ENCODE measurements at places on chromosomes 1 and 21.

- no peak for DNase-seq
Measured at GRCh38 chr1:160117709-160118183, 2.2 kb downstream of the ATP1A2 start.

- DNase-seq: no peak
Measured at GRCh38 chr1:172761581-172762486, 102.9 kb downstream of the FASLG start.

- DNase-seq: no peak
Measured at GRCh38 chr21:33817663-33818451, 97.7 kb downstream of the ATP5PO start.

GRCh38 chr1:156385534-156386031 lies 16.6 kb downstream of the RHBG start:
- DNase-seq: peak; percentile 64

- no peak for DNase-seq
Measured at GRCh38 chr1:84376000-84376910, 22.0 kb upstream of the DNASE2B start.

GRCh38 chr1:190476806-190477205 lies 858 bp downstream of the BRINP3 start:
- no peak for DNase-seq

- no peak for DNase-seq
Measured at GRCh38 chr1:100400404-100400803, 48.1 kb downstream of the CDC14A start.

GRCh38 chr1:74180490-74180889 lies 17.5 kb downstream of the LRRIQ3 start:
- DNase-seq: no peak

DNA sequence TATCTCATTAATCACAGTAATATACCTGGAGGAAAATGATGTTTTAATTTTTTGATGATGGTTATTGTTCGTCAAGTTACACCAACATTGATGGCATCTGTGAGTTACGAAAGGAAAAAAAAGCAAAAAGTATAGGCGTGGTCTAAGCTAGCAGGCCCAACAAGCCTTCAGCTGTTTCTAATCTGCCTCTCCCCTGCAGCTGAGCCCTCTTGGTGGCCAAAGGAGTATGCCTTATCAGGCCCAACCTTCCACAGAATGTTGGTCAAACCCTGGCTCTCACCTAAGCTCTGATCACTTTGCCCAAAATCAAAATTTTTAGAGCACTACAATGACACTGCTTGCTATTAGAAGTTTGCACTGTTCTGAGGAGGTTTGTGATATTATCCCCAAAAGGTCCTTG lies 4.9 kb downstream of the C1orf105 start:
- no peak for DNase-seq

- DNase-seq: no peak
Measured at GRCh38 chr1:151832318-151832980, 847 bp upstream of the RORC start.

- no peak for DNase-seq
Measured at GRCh38 chr1:179637211-179637860, 45.7 kb downstream of the TDRD5 start.

DNA sequence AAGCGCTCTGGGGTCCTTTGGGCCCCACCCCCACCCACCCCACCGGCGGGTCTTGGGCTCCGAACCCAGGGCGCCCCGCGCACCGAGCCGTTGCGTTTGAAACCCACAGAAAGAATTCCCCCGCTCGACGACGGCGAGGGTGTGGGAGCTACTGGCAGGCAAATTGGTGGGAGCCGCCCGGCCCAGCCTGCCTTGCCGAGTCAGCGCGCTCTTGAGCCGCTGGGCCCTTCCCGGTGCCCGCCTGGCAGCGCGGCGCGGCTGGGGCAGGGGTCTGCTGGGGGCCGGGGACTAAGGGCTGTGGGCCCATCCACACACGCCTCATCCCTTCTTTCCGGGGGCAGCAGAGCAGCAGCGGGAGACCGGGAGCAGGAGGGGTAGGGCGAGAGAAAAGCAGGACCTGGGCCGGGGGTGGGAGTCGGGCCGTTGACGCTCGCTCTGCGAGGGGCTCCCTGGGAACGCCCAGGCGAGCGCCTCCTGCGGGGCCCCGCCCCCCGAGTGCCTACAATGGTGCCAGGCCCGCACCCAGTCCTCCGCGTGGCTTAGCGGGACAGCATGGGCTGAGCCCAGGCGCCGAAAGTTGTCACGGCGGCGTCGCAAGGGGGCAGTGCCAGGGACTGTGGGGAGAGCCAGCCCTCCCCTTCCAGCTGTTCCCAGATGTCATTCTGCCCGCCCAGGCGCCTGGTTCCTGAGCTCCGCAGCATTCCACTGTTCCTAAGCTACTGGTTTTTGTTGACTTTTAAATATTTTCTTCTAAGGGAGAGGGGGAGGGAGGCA lies at the start of gene C1orf94:
Gene C1orf94 (plus strand): TSS at position 78 of the 774 bp plus-strand sequence. CDS start 883 bp downstream, outside the sequence.
- DNase-seq: no peak

DNA sequence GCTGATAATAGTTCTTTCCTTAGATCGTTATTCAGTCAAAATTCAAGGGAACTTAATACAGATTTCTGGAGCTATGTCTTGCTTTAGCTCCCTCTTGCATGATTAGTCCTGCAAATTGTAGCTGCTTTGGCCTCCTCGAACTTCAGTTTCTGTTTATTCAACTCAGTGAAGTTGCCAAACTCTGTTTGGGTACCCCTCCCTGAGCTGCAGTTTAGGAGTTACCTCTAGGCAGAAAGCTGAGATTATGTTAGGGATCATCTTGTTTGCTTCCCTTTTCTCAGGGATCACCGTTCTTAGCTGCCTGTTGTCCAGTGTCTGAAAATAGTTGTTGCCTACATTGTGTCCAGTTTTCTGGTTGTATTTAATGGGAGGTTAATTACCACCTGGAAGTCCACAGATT lies 43.5 kb downstream of the SNX27 start:
- DNase-seq: no peak

- no peak for DNase-seq
Measured at GRCh38 chr1:210587566-210587965, 258.9 kb downstream of the HHAT start.

DNA sequence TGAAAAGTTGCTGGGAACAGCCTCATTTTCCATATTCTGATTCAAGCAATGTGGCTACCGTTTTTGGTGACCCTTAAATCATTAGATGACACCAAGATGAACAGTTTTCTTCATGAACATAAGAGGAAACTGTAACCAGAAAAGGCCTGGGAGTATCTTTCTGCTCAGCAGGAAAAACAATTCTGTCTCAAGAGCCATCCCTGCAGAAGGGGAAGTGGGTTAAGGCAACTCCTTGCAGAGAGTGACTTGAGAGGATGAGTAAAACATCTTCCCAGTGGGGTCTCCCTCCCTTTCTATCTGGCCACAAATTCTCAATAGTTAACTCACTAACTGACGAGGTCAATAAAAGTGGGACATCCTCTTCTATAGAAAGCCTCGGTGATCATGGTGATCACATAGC lies 187.6 kb upstream of the NRIP1 start:
- no peak for DNase-seq

DNA sequence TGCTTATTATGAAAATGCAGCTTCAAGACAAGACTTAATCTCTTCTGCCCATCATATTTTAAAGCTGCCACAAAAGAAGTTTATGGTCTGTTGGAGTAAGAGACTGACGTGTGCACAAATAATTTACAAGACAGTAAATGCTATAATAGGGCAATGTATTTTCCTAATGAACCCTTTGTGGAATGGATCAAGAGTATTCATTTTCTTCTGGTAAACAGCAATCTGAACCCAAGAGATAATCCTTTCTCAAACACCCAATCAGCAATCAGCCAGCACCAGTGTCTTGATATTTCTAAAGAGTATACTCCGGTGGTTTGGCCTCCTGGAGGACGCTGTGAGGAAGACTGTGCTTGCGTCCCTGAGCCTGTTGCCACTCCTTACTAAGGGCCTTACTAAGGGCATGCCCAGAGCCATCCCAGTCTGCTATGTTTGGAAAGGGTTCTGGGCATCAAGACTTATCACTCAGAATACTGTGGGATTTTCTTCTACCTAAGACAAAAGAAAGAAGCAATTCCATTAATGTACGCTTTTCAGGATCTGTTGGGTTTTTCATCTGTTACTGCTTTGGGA lies 48.8 kb upstream of the LRRC8D start:
- DNase-seq: no peak

GRCh38 chr1:150928286-150928685 lies 2.1 kb downstream of the SETDB1 start:
- DNase-seq: no peak

DNA sequence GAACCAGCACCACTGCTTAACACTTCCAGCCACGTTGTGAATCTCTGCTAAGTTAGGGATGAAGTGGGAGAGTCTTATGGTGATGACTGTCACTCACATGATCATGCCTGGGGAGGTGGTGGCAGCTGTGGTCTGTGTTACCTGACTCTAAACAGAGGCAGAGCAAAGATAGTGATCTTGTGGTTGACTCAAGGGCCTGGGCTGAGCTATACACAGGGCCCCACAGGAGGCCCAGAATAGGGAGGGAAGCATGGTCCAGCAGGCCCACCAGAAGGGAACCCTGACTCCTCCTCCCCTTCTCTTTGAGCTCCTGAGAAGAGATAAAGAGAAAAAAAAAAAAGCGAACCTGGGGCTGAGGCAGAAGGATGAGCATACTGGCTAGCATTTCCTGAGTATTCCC lies 55.0 kb downstream of the PLXNA2 start:
- DNase-seq: no peak

- no peak for DNase-seq
Measured at GRCh38 chr1:31505911-31506497, 70.3 kb upstream of the TINAGL1 start.

Measured in Caco-2 (cell line).